ENCODE measurements at places on chromosomes 11 and 22.
A peak's percentile ranks its signal among the peaks of the same experiment; 100 is the strongest.

DNA sequence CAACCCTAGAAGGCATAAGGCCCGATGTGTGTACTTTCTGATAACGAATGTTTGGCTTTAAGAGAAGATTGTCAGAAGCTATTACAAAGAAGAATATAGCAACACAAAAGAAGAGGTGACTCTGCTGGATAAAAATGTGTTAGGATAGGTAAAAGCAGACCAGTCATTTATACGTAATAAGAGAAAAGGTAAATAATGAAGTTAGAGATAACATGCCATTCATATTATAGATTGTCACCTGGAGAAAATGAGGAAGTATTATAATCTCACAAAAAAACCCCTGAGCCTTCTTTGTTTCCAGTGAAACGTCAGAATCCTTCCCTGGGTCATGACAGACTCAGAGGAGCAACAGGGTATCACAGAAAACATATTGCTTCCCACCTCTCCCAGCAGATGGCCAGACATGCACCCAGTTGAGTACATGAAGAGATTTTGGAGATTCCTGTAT lies 36.1 kb downstream of the PPFIA1 start:
- DNase-seq = no peak

GRCh38 chr22:22940961-22941605 lies 53.5 kb downstream of the IGLL5 start:
- DNase-seq = no peak

- DNase-seq = no peak
Observed at GRCh38 chr11:86625981-86626380, 46.4 kb downstream of the ME3 start.

GRCh38 chr11:68117853-68118470 lies 3.2 kb downstream of the CHKA start:
- DNase-seq = no peak

DNA sequence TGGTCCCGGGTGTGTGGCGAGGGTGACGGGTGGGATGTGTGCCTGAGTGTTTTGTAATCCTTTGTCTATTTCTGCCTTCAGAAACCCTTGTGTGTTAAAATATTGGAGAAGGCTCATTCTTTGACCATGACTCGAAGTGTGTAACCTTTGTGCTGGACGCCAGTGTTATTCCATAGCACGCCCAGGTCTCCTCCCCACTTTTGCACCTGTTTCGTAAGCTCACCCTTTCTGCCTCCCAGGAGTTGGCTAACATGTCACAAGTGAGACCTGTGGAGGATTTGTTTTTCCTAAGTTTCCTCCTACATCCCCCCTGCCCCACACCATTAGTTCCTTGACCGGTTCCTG lies 382 bp downstream of the C11orf54 start:
- DNase-seq = peak; percentile 17

GRCh38 chr11:86214710-86215109 lies 29.8 kb upstream of the EED start:
- no peak for DNase-seq
